Activated CD4-positive, CD25-positive, alpha-beta regulatory T cell treated with anti-CD3 and anti-CD28 coated beads, Interleukin-2, amount 50 U/mL, for 72 hours (primary cell): ENCODE measurements at places on chromosomes 3 and 15.
A peak's percentile ranks its signal among the peaks of the same experiment; 100 is the strongest.

- DNase-seq: no peak
Measured at GRCh38 chr3:17057321-17057720, 172.6 kb downstream of the PLCL2 start.

GRCh38 chr3:25293736-25294135 lies 134.3 kb upstream of the RARB start:
- no peak for DNase-seq

DNA sequence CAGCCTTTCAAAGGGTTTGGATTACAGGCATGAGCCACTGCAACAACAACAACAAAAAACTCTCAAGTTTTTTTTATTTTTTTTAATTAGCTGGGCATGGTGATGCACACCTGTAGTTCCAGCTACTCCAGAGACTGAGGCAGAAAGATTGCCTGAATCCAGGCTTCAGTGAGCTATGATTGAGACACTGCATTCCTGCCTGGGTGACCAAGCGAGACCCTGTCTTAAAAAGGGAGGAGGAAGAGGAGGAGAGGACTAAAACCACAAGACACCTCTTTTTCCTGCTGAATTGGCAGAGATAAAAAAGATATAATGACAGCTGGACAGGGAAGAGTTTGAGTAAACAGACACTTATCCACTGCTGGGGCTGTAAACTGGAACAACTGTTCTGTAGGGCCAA lies 22.7 kb upstream of the CHRNB4 start:
- no peak for DNase-seq

DNA sequence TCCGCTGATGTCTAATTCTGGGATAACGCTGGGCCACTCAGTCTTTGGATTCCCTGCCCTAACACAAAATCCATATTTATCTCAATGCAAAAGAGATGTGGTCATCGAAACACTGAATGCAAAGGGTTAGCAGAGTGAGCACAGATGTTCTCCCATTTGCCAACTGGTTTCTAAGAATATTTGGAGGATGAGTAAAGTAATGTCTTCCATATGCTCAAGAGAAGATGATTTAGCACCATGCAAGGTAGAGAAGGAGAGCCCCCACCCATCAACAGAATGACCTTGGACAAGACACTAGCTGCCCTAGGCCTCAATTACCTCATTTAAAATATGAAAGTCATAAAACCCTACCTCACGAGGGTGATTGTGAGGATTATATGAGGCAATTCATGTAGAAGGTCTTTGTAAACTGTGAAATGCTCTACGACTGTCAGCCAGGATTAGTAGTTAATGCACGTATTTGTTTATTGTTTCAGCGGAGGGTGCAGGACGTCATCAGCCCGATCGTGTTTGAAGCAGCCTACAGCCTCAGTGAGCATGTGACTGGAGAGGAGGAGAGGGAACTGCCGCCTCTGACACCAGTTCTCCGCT lies 232.9 kb upstream of the CTDSPL start:
- no peak for DNase-seq

DNA sequence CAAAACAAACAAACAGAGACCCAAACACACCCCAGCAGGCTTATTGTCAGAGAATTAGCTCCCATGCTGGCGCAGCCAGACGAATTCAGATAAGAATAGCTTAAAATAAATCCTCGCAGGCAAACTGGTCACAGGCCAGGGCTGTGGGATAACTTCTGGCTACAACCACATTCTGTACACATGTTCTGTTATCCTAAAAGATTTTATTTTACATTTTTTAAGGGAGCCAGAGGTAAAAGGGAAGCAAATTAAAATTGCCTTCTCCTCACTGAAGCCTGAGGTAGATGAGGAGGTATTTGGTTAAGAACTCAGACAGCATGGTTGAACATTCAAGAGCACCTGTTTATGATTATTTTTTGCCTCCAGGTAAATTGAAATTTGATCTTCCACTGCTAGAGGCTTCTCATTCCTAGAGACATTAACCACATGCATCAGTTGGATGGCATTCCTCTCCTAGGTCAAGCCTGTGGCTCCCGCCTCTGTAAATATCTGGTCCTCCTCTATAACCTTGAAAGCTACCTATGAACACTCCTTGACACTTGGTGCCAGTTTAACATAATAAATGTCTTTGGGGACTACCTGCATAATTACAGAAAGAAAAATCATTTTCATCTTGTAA lies 190.3 kb downstream of the SATB1 start:
- DNase-seq: no peak

GRCh38 chr3:13608969-13609725 lies 60.2 kb downstream of the FBLN2 start:
- no peak for DNase-seq

- DNase-seq: no peak
Measured at GRCh38 chr15:51168700-51169099, 74.0 kb upstream of the TNFAIP8L3 start.

DNA sequence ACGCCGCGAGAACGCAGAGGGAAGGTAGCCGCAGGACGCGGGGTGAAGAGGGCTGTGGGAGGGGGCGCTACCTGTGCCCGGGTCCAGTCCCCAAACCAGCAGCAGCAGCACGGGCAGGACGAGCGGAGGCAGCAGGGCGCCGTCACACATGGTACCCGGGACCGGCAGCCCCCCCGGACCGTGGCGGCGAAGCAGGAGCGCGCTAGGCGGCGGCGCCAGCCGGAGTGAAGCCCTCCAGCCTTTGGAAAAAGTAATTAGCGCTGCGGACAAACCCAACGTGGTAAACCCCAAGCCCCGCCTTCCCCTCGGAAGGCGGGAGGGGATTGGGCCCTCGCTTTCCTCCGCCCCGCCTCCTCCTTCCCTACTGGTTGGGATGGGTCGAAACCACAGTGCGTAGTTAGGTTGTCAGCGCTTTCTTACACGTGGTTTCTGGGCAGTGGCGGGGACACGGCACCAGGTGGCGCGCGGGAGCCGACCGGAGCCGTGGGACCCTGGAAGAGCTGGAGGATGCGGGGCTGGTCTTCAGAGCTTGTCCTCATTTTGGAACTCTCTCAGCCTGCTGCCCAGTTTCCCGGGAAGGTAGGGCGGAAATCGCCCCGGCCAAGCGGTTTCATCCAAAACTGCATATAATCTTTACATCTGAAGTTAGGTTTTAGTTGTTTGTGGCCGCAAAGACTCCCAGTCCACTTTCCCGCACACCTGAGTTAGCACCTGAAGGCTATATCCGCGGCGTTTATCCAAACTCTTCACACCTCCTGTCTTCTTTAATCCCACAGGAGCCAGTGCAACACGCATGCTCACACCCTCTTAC lies at the start of gene ADAMTS17:
TSS of gene ADAMTS17 (minus strand) at position 226 of the 811 bp plus-strand sequence. CDS start at position 150, 76 bp downstream.
- DNase-seq: peak; percentile 92

GRCh38 chr3:129746629-129747028 lies 140.2 kb upstream of the PLXND1 start:
- DNase-seq: no peak

DNA sequence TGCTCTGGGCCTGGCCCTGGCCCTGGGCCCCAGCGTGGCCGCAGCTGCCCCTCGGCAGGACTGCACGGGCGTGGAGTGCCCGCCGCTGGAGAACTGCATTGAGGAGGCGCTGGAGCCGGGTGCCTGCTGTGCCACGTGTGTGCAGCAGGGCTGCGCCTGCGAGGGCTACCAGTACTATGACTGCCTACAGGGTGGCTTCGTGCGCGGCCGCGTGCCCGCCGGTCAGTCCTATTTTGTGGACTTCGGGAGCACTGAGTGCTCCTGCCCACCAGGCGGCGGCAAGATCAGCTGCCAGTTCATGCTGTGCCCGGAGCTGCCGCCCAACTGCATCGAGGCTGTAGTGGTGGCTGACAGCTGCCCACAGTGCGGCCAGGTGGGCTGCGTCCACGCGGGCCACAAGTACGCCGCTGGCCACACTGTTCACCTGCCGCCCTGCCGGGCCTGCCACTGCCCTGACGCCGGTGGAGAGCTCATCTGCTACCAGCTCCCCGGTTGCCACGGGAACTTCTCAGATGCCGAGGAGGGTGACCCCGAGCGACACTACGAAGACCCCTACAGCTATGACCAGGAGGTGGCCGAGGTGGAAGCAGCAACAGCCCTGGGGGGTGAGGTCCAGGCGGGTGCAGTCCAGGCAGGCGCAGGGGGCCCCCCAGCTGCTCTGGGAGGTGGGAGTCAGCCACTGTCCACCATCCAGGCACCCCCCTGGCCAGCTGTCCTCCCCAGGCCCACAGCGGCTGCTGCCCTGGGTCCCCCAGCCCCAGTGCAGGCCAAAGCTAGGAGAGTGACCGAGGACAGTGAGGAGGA lies 21.7 kb downstream of the FBLN2 start:
- no peak for DNase-seq

DNA sequence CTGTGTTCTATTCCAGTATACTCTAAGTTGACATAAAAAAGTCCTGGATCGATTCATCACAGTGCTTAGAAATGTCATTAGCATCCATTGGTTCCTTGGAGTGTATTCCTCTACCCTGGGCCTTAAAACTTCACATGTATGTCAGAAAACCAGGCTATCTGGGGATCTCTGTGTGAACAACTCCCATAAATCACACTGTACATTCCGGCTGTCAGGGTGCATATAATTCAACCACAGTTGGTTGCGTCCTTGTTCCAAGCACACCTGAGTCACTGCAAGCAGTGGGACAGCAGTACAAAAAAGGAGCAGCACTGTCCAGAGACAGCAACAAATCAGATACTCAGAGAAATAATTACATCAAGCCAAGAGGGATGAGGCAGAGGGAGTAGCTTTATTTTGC lies 52.4 kb downstream of the PDZRN3 start:
- DNase-seq: no peak

GRCh38 chr3:177554895-177555759 lies 357.8 kb upstream of the TBL1XR1 start:
- no peak for DNase-seq

- no peak for DNase-seq
Measured at GRCh38 chr3:107870943-107871638, 219.7 kb downstream of the CD47 start.

GRCh38 chr3:193845144-193845543 lies 252.1 kb downstream of the OPA1 start:
- no peak for DNase-seq
